ENCODE measurements at places on chromosomes 6 and 20.

DNA sequence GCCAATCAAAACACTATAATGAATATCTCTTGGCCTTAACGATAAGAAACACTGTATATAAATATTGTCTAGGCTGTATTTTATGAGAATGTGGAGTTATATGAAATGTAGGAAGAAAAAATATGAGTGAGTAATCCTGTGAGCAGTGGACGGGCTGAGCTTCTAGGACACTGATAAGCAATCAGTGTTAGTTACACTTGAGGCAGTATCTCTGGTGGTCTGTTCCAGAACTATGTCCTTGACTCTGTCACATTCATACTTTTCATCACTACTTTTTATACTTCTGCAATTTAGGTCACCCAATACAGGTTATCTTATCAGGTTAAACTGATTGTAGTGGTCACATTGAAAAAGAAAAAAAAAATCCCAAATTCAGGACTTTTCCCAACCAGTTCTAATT, 360.4 kb downstream of the LAMA2 start:
- no peak for DNase-seq

DNA sequence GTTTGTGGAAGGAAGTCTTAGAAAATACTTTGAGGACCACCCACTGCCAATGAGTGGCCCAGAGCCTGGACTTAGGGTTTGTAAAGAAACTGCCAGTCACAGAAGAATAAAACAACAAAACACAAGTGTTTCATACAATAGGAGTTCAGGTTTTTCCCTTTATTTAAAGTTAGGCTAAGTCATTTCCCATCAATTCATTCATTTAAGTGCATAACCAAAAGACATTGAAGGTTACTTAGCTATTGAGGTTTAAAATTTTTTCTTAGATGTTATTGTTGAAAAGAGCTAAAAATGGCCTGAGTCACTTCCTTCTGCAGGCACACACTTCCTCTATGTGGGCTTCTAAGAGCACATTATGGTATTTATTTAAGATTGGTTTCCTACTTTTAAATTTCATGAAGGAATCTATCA, 54.2 kb downstream of the ARMC2 start:
- DNase-seq, result no peak

- DNase-seq, result no peak
Observed at GRCh38 chr6:162854734-162855191, 127.0 kb downstream of the PACRG start.

DNA sequence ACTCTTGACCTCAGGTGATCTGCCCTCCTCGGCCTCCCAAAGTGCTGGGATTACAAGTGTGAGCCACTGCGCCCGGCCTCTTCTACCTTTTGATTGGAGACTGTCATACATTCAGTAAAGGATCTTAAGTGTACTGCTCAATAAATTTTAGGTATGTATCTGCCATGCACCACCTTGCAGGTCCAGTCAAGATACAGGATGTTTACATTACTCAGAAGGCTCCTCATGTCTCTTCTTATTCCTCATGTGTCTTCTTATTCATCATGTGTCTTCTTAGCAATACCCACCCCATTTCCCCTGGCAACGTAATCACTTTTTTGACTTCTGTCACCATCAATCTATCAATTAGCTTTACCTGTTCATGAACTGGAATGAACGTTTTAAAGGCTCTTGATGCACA, 7.9 kb downstream of the MEA1 start:
- no peak for DNase-seq

- DNase-seq, result no peak
Observed at GRCh38 chr6:39005774-39006173, 42.8 kb upstream of the GLP1R start.

- no peak for DNase-seq
Observed at GRCh38 chr6:21173031-21173430, 420.5 kb upstream of the SOX4 start.

DNA sequence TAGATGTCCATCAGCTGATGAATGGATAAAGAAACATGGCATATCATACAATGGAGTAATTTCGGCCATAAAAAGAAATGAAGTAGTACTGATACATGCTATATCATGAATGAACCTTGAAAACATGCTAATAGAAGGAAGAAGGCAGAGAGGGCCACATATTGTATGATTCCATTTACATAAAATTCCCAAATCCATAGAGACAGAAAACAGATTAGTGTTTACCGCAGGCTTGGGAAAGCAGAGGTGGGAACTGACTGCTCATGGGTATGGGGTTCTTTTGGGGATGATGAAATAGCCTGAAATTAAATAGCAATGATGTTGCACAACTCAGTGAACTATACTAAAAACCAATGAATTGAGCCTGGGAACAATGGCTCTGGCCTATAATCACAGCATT, 58.3 kb downstream of the SERAC1 start:
- no peak for DNase-seq

- no peak for DNase-seq
Observed at GRCh38 chr6:16361121-16361520, 122.7 kb downstream of the GMPR start.

DNA sequence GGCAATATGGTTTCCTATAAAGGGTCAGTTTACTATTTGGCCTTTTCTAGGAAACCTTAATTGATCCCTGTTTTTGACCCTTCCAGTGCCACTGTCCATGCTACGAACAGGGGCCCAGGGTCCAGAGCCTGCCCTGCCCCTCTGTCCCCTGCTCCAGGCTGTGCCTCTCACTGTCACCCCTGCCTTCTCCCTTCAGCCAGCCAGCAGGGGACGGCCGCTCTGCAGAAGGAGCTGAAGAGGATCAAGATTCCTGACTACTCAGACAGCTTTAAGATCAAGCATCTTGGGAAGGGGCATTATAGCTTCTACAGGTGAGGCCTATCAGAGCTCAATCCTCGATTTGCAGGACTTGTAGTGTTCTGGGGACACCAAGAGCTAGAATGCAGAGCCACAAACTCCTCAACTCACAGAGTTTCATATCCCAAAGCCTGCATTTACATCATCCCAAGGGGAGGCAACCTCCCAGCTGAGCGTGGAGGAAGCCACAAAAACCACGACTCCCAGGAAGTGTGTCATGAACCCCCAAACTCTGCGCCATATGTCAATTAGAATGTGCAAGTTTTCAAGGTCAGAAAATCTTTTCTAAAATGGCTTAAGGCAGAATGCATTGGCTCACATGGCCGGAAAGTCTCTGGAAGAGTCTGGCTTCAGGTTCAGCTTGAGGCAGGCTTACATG, 3.6 kb downstream of the BPI start:
- DNase-seq, result no peak

DNA sequence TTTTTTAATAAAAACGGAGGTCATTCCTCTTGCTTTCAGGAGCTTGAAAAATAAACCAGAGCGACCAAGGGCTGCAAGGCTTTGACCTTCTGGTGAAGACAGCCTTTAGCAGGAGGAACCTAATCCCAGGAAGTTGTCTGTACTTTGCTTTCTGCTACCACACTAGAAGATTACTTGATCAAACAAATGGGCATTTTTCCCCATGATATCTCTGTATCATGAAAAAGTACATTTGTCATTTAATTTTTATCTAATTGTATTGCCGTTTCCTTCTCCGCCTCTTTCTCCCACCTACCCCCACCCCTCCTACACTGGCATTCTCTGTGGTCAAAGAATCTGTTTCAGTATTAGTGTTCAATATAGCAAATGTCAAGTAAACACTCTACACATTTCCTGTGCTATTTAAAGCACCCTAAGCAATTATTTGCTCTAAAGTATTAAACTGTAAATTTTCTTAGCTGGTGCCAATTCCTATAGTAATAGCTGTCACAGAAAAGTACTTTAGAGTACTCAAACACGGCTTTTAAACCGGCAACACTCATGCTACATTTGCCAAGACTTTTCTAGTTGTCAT, 29.7 kb downstream of the ATXN1 start:
- peak; percentile 31 for DNase-seq

GRCh38 chr6:71324194-71324785, 35.7 kb downstream of the OGFRL1 start:
- no peak for DNase-seq

- DNase-seq, result no peak
Observed at GRCh38 chr6:18293076-18293904, 29.0 kb upstream of the DEK start.

DNA sequence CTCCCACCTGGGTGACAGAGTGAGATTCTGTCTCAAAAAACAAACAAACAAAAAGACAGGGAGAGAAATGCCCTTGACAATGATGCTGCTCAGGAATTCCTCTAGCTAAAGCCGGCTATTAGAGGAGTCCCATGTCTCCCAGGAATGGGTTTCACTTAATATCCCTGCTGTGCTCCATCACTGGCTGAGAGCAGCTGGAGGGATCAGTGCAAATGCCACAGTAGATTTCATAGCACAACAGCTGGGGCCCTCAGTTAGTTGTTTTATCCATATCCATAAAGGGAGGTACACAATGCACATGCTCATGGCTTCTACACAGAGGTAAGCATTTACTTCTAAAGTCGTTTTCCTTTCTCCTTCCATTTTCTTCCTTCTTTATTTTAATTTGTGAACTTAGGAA, 742.0 kb upstream of the POU3F2 start:
- no peak for DNase-seq

GRCh38 chr6:4635666-4636065, 140.5 kb upstream of the CDYL start:
- no peak for DNase-seq

DNA sequence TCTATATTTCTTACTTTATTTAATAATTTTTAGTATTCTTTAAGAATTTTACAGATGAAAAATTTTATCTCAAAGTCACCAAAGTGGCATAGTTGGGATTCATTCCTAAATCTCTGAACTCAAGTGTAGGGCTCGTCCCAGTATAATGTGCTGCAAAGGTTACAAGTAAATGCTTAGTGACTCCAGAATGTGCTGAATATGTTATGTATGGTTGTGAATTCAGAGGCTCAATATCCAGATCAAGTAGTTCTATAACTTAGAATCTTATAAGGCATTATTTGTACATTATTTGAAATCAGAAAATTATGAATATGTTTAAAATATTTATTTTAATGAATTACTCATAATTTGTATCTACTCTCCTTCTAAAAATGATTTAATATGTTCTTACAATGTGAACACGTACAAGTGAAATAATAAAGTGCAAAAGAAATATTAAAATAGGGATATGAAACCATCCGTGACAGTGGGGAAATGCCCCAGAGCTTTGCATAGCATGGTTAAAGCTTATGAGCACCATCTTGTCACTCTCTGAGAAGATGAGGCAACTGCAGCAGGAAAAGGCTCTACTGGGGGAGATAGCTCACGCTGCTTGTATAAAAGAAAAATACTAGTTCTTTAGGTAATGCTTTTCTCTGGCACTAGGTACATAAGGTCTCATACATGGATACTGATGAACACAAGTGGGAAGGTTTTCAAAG, 259.0 kb downstream of the FOXC1 start:
- no peak for DNase-seq

- peak; percentile 68 for DNase-seq
Observed at GRCh38 chr20:63737945-63738686, 1.5 kb upstream of the SLC2A4RG start.

DNA sequence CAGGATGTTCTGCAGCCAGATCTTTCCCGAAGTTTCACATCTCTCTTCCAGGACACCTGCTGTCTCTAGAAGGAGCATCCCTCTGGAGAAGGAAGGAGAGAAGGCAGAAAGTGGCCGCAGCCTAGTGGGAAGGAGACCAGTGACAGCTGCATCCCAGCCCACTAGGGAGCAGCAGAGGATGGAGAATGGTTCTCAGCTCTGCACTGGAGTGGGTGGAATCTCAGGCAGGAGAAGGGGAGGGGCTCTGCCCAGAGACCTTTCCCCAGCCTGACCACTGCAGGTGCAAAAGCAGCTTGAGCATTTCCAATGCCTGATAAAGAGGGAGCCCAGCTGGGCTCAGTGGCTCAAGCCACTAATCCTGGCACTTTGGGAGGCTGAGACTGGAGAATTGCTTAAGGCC, 32.3 kb downstream of the NCR2 start:
- DNase-seq, result no peak

GRCh38 chr20:31864521-31865400, 5.6 kb downstream of the DUSP15 start:
- DNase-seq, result no peak

DNA sequence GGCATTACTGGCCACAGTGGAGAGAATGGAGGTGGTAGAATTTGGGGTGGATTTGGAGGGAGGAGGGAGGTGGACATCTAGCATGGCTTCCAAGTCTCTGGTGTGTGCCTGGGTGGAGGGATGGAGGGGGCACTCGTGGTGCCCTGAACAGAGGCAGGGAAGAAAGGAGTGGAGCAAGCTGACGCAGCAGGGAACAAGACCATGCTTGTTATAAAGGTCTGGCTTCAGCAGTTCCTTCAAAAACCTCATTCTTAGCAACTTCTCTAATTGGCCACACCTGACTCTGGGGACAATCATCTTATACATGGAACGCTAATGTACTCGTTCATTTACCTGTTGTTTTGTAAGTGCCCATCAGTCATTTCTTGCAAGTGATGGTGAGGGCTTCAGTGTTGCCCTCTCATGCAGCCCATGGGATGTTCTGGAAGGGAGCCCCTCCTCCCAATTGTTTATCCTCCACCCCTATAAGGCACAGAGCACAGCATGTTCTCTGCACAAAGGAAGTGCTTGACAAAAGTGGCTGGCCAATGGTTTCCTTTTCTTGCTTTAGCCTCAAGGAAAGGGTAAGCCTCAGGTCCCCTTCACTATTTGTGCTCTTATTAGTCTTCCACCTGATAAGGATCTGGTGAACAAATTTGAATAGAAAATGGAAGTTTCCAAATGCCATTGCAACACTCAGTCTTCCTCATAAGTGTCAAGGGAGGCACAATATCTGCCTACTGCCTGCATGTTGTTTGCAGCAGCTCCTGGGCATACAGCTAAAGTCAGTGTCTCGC, 39.3 kb downstream of the GFOD1 start:
- DNase-seq, result no peak

GRCh38 chr20:53964067-53964466, 106.3 kb downstream of the BCAS1 start:
- no peak for DNase-seq

- DNase-seq, result no peak
Observed at GRCh38 chr6:101878554-101879276, 485.2 kb downstream of the GRIK2 start.

- DNase-seq, result no peak
Observed at GRCh38 chr20:63023071-63023935, 16.5 kb upstream of the BHLHE23 start.

- DNase-seq, result peak; percentile 34
Observed at GRCh38 chr6:89970609-89971337, 76.5 kb downstream of the GJA10 start.

GRCh38 chr6:7042654-7043545, 64.9 kb upstream of the RREB1 start:
- DNase-seq, result no peak

- DNase-seq, result no peak
Observed at GRCh38 chr6:16767765-16768476, 6.7 kb upstream of the ATXN1 start.

DNA sequence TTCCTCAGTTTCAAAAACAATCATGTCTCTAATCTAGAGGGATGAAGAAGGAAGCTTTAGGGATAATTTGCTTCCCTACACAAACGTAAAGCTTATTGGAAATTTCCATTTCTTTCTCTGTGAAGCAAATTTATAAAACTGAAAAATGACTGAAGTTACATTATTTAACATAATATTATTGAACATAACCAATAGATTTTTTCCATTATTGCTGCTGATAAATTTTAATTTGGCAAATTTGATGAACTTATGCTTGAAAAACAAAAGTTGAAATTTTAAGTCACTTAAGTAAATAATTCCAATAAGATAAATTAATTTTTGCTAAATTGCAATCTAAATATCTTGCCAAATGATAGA, 140.9 kb downstream of the GMDS start:
- no peak for DNase-seq

GRCh38 chr6:41153451-41153850, 696 bp downstream of the TREML1 start:
- no peak for DNase-seq

GRCh38 chr20:24382743-24383142, 86.7 kb upstream of the SYNDIG1 start:
- no peak for DNase-seq

- DNase-seq, result no peak
Observed at GRCh38 chr6:35070111-35070510, 71.0 kb downstream of the TCP11 start.

Measured in CD4-positive, alpha-beta T cell treated with Interleukin-6 for 4 hours (primary cell).